ENCODE measurements at places on chromosomes 3 and 15.

GRCh38 chr3:120846073-120846472 lies 61.9 kb upstream of the STXBP5L start:
- DNase-seq, result no peak

GRCh38 chr3:141275032-141275422 lies 43.4 kb downstream of the PXYLP1 start:
- no peak for DNase-seq

GRCh38 chr3:50134367-50134766 lies 20.8 kb upstream of the SEMA3F start:
- DNase-seq, result no peak

GRCh38 chr3:60594025-60594424 lies 657.2 kb downstream of the FHIT start:
- DNase-seq, result no peak

DNA sequence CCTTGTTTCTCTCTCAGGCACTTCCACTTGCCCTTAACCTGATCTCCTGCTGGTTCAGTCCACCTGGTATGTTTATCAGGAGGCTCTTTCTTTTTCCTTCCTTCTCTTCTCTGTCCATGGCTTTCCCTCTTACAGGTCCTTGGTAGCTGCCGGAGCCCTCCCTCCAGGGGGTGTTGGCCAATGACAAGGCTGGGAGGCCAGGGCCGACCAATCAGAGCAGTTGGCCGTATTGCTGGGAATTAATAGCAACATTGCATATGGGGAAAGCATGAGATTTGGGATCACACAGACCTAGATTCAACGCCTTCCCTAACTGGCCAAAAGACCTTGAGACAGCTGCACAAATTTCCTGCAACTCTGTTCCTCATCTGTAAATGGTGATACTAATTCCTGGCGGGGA lies 62.4 kb downstream of the CEMIP start:
- DNase-seq, result no peak

DNA sequence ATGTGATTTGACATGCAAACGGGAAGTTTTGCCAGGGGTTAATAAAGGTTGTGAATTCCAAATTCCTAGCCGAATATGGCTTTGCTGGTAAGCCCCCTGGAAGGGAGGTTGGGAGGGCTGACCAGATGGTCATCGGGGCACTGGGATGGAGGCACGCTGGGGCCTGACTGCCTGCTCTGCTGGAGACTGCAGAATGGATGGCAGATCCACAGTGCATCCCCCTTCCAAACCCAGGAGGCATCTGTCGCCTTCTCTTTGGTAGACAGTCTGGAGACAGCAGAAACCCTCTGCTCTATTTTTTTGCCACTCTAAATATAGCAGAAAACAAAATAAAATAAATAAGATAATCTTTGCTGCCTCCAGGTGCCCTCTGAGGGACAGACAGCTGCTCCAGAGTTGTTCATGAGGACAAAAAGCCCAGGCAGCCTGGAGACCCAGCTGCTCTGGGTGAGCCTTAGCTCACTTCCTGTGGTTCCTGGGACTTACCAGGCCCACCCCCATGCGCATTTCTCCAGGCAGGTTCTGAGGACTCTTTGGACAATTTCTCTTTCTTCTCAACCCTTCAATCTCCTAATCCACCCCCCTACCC lies 6.1 kb upstream of the SPTBN5 start:
- peak; percentile 68 for DNase-seq

- DNase-seq, result no peak
Observed at GRCh38 chr3:193978486-193978885, 157.5 kb upstream of the HES1 start.

GRCh38 chr15:65956899-65957298 lies 87.6 kb downstream of the RAB11A start:
- DNase-seq, result no peak

DNA sequence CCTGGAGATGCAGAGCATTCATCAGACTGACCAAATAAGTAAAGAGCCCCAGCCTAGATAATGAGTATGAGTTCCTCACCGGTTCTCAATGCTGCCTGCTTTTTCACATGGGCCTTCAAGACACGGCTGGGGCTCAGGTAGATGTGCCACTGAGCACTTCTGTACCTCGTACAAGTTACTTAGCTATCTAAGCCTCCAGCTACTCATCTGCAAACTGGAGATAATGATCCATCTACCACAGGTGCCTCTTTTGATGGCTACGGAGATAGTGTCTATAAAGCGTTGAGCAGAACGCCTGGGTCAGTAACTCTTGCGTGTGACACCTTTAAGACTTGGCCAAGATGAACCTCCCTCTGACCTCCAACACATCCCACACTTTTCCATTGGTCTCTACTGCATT lies 56.3 kb downstream of the CCR4 start:
- no peak for DNase-seq

DNA sequence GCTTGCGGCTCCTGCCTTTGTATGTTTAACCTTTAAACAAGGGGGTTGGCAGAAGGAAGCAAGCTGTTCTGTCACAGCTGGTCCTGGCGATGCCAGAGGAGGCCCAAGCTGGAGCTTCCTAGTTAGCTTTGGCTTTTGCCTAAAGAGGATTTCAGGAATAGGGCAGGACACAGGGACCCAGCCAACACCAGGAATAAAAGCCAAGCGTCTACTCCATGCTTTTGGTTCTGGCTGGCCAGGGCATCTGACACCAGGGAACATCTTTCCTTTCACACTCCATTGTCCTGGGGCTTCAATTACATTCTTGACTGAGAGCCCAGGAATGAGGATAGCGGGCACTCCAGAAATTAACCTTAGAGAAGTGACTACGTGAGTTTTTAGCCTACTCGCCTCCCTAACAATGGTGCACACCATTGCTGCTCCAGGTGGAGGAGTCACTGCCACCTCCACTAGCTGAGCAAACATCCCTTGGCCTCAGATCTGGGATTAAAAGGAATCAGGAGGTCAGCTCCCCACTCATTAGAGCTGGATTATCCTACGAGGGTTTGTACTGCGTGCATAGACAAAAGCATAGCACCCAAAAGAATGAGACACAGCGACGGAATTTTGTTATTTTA lies 38.2 kb downstream of the TPM1 start:
- DNase-seq, result peak; percentile 46

GRCh38 chr3:59580996-59581395 lies 531.2 kb upstream of the CFAP20DC start:
- no peak for DNase-seq

DNA sequence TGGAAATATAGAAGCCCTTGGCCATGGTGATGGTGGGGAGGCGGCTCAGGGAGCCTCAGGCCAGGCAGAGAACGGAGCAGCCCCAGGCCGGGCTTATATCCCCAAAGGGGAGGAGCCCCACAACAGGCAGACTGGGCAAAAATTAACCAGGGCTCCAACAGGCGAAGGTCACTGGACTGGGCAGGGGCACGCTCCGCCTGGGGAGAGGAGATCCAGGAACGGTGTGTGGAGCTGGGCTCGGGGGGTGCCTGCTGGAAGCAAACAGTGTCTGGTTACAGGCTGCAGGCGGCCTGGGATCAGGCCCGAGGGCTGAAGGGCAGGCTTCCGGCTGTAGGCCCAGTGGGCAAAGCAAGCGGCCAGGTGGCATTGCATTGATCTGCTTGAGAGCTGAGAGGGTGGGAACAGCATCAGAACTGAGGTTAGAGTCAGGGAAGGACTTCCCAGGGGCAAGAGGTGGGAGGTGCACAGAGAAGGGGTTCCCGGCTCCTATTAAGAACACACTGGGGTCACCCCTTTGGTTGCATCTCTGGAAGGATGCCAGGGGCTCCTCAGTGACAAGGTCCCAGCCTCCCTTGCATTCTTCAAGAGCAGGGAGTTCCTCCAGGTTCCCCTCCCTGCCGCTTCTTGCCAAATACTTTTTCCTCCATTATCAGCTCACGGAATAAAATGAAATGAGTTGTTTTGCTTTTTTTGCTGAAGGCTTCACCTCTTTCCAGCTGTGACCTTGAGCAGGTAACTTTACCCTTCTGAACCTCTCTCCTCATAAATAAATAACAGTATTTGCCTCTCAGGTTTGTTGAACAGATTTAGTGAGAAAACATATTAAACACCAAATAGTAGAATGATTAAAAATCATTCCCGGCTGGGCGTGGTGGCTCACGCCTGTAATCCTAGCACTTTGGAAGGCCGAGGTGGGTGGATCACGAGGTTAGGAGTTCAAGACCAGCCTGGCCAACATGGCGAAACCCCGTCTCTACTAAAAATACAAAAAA lies 7.8 kb downstream of the ANPEP start:
- DNase-seq, result no peak

- no peak for DNase-seq
Observed at GRCh38 chr3:23811919-23812318, 6.2 kb downstream of the UBE2E1 start.

DNA sequence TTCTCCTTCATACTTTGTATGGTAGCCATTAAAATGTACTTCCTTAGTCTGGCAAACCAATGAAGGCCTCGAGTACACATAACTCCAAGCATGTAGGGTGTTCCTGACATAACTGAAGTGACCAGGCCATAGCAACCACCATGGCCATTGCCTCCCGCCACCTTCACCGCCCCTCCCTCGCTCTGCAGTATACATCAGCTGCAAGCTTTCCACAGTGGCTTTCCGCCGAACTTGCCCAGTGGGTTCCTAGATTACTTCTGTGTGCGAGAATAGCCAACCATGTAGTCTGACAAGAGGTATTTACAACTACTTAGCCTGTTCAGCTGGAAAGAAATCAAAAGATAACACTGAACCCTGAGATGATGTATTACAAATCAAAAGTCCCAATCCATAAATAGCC lies 3.4 kb upstream of the CTNNB1 start:
- DNase-seq, result no peak

DNA sequence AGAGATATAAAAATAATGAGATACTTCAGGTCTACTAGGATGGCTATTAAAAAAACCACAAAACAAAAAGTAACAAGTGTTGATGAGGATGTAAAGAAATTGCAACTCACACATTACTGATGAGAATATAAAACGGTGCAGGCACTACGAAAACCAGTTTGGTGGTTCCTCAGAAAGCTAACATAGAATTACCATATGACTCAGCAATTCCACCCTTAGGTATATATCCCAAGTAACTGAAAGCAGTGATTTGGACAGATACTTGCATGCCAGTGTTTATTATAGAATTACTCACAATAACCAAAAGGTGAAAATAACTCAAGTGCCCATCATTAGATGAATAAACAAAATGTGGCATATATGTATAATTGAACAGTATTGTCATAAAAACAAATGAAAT lies 87.5 kb upstream of the MELTF start:
- DNase-seq, result no peak

GRCh38 chr3:113952921-113953320 lies 5.1 kb downstream of the ZDHHC23 start:
- no peak for DNase-seq

DNA sequence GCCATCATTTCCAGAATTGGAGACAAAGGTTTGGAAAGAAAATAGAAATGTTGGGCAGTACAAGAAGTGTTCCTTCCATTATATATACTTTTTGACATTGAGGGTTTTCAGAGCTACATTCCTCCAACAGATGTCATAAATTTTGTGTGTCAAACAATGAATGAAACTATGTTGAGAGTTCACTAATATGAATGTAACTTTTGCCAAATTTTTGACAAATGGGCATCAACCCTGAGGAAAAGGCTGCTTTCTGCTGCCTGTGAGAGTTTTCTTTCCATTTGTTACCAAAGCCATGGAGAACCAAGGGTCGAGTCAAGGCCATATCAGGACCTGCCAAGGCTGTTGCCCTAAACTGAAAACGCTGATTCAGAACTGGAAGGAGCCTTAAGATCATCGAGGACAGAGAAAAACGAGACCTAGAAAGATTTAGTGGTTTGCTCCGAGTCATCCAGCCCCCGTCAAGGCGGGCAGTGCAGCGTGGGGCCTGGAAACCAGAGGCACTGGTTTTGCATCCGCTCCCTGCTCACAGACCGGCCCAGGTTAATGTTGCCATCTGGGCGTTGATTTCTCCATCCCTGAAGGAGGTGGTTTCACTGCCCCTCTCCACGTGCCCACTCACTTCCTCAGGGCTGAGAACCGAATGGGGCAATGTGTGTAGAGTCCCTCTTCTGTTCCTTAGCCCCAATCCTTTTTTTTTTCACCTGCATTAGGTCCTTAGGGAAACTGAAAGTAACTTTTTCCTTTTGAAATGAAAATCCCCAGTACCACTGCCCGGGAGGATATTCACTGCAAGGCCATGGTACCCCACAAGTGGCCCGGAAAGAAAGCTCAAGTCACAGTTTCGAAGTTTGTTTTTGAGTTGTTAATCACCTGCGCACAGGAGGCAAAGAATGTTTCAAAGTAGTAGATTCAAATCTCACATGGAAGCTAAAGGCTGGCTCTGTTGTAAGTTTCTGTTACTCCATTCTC lies 32.8 kb downstream of the TPM1 start:
- DNase-seq, result no peak

DNA sequence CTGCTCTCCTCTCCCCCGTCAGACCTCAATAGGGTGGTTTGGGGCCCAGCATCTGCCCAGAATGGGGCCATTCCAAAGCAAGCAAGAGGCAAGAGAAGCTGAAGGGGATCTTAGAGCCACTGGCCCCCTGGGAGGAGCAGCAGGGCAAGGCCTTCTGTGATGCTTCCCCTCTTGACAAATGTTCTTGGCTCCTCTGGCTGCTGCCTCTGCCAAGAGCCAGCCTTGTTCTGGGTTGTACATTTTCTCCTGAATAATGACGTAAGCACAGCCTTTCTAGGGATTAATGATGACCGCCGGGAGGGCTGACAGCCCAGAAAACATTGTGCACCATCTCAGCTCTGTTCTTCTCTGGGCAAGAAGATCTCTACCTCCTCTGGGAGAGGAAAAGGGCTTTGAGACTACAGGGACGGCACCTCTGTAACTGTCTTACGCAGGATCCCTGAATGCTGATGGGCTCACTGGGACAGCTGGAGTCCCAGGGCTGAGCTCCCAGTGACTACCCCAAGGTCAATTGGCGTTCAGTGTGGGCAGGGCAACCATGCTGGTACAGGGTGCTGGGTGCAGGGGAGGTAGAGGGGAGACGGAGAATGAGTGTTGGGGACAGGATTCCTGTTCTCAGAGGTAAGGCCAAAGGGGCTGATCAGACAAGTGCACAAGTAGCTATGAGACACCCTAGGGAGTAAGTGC lies 253.3 kb downstream of the FAM43A start:
- no peak for DNase-seq

DNA sequence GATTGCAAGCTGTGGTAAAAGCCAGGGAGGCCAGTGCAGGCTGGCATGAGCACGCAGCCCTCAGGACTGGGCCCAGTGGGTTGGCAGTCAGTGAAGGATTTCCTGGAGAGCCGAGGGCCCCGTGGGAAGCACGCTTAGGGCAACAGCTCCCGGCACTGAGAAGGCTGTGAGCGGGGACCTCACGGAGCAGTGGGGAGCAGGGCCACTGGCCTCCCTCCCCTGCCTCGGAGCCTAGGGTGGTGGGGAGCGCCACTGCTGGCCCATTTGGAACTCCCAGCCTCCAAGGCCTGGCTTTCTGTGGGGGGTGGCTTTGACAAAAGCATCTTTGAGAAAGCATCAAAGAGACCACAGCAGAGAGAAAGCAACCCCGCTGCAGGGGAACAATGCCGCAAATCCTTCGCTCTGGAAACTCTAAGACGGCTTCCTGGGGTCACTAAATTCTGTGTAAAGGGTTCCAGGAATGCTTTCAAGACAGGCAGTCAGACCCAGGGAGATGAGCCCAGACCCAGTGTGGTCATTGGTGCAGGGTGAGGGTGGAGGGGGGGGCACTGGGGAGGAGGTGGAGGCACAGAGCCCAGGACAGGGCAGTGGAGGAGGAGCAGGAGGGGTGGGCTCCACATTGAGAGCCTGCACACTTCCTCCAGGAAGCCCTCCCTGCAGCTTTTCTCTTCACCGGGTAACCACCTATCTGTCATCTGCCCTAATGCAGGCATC lies 9.5 kb upstream of the APBA2 start:
- no peak for DNase-seq

- no peak for DNase-seq
Observed at GRCh38 chr15:49606594-49606993, 14.0 kb downstream of the FAM227B start.

GRCh38 chr3:63808633-63809032 lies 10.5 kb upstream of the C3orf49 start:
- no peak for DNase-seq

GRCh38 chr15:69200832-69201745 lies 40.7 kb downstream of the GLCE start:
- no peak for DNase-seq

Measured in WERI-Rb-1 (cell line).